NCI-H1930 (cell line): ENCODE measurements at places on chromosomes 4 and X.

DNA sequence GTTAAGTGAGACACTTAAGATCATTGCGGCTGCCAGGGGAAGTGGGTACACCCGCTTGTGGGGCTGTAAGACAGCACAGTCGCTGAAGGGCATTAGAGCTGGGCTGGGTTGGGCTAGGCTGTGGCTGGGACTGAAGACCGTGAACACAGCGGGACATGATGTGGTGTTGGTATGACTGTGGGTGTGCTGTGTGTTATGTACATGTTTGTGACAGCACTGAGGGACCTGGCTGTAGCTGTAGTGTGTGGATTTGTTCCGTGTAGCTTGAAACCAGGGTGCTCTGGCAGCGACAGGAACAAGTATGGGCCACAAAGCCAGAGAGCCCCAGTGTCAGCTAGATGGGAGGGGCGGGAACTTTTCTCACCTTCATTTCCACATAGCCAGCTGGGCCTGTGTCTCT, 82.1 kb downstream of the NHSL2 start:
- no peak for DNase-seq

DNA sequence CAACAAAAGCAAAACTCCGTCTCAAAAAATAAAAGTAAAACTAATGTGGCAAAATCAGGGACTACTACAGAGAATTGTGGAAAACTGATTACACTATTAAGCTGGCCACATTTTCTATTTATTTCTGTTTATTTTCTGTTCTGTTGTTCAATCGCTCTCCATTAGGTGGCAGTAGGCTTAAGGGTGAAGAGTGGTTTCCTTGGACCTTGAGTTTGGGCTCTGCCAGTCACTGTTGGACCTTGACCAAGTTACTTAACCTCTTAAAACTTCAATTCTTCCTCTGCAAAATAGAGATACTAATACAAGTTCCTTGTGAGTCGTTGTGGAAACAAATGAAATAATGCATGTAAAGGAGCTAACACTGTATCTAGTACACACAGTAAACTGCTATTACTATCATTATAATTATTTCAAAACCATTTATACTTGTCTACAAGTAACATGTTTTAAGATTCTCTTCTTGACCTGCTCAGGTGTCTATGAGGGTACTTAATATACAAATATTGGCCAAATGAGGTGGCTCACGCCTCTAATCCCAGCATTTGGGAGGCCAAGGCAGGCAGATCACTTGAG, 15.2 kb downstream of the HSD17B11 start:
- no peak for DNase-seq

DNA sequence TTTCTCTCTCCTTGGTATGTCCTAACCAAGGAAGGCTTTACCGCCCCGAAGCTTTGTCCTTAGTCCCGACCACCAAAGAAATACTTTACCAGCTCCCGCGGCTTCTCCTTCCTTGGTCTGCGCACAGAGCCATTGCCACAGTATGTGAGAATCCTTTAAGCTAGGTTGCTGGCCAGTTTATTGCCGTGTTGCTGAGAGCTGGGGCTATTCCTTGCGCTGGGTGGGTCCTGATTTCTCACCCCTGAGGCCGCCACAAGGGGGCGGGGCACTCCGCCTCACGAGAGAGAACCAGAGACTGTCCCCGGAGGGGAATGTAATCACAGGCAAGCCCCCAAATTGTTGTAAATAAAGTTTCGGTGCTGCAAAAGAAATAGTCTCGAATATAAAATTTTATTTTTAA, 331.0 kb upstream of the PCDH10 start:
- no peak for DNase-seq

GRCh38 chrX:45847961-45848360, 647.3 kb upstream of the DIPK2B start:
- DNase-seq: no peak

GRCh38 chrX:153934762-153935325, at the start of gene NAA10:
Gene NAA10, minus strand, starts transcription at chrX:153935037. Its CDS starts 133 bp downstream, at chrX:153934904.
- DNase-seq: peak; percentile 82

GRCh38 chr4:108130955-108131354, 37.8 kb downstream of the LEF1 start:
- DNase-seq: no peak

DNA sequence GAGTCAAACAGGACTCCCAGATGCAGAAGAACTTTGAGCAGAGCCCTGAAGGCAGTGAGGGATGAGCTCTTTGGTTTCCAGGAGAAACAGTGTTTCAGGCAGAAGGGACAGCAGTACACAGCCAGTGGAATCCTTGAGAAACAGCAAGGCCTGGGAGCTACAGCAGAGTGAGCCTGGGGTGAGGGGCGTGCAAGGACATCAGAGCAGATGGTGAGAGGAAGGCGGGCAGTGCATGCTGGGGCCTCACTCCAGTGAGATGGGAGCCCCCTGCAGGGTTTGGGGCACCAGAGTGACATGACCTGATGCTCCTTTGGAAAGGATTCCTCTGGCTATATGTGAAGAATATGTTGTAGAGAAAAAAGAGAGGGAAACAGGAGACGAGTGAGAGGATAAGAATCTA, 98.1 kb upstream of the EGFL6 start:
- DNase-seq: no peak

- DNase-seq: no peak
Measured at GRCh38 chr4:188434643-188435042, 295.4 kb downstream of the TRIML1 start.

DNA sequence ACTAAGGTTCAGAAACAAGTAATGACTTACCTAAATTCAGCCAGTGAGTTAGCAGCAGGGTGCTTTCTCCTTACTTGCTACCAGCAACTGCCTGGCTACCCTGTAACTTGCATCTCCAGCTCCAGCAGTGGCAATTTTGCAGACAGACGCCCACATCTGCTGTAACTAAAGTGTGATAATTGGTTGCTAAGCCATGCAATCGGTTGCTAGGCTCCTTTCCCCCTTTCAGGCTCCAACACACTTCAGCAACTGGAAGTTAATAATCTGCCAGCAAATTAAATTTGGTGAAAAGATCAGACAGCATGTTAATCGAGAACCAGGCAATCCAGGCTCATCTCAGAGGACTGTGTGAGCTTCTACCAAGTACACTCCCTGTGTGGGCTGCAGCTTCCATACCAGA, 24.2 kb upstream of the ARHGEF9 start:
- no peak for DNase-seq

- DNase-seq: no peak
Measured at GRCh38 chr4:8672486-8672885, 79.9 kb downstream of the CPZ start.

DNA sequence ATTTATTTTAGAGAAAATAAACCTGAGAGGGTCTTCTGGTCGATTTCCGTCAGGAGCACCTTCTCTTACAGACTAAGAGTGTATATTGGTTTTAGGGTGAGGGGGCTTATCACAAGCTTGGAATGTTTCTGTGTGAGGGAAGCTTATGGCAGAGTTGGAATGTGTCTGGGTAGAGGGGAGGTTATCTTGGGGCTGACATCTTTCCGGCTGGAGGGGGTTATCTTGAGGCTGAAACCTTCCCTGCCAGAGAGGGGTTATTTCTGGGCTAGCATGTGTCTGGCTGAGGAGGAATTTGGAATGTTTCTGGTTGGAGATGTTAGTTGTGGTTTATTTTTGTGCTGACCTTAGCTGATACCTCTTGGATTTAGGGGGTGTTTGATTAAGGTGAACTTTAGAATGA, 1312.1 kb downstream of the ADGRL3 start:
- DNase-seq: no peak

DNA sequence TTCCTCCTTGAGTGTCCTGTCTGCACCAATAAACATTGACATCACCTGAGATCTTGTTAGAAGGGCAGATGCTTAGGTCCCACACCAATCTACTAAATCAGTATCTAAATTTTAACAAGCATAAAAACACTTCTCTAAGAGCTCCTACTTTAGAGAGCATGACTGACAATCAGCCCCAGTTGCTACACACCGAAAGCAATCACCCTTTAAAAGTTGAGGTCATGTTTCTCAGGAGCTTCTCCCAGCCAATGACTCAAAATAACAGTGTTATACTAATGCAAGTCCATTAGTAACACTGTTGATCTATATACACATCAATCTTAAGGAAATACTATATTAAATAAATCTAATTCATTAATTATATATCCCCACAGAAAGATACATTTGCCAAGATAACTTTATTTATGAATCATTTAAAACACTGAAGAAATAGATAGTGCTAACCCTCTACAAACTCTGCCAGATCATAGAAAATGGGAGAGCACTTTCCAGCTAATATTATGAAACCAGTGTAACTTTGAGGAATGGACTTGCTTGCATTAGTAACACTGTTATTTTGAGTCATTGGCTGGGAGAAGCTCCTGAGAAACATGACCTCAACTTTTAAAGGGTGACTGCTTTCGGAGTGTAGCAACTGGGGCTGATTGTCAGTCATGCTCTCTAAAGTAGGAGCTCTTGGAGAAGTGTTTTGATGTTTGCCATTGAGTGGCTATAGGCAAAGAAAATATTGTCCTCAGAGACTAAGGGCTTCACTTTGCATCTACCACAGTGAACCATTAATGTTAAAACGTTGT, 109.8 kb upstream of the HDX start:
- no peak for DNase-seq

DNA sequence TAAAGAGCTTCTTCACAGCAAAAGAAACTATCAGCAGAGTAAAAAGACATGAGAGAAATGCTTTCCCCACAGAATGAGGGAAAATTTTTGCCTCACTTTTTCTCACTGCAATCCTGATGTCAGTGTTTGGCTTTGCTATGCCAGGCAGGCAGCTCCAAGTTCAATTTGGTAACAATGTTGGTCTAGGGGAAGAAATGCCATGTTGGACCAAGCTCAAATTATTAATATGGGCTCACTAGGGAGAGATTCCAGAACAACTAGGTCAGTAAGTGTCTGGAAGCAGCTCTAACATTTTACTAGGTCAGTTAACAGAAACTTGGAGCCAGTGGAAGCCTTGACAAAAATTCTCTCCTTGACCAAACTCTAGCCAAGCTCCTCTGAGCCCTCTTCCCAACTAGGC, 95.4 kb downstream of the NAF1 start:
- no peak for DNase-seq

DNA sequence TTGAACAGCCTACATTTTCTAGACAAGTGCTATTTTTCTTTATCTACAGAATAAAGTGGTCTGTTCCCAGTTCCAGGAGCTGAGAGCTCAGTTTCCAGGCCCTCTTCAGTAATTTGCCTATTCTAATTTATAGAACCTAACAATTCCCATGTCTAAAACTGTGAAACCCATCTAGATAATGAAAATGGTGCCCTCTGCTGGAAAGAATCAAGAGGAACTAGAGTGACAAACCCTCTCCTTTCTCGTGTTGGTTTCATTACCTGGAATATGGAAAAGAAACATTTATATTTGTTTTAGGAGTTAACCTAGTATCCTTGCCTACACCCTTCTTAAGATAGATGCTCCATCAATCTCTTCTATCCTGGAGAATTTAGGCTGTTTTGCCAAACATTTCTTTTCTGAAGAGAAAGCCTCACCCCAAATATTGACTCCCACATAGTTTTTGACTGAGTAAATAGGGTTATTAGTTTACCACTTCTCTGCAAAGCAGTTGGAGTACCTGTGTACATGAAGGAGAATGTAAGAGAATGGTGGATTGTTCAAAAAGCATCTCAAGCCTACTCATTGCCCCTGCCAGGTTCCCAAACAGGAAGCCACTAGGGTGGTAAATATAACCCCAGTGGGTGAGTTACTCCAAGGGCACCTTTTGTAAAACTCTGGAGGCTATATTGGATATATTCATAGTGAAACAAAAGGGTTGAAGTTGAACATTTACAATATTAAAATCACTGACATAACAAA, 121.6 kb downstream of the RASL11B start:
- DNase-seq: peak; percentile 58

DNA sequence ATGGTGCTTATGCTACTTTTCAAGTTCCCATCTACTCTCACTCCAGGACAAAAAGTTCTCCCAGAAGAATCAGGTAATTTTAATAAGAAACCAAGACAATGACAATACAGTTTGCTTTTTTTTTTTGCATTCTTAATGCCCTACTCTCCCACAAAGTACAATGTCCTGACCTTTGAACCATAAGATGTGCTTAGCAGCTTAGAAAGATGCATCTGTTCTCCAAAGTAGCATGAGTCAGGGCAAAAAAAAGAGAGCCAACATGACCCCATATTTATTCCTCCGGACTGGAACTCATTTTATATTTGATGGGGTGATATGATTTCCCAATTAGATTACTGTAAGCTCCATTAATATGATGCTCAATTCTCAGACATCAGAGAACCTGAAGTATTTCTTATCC, 16.5 kb upstream of the PDCL2 start:
- DNase-seq: no peak

DNA sequence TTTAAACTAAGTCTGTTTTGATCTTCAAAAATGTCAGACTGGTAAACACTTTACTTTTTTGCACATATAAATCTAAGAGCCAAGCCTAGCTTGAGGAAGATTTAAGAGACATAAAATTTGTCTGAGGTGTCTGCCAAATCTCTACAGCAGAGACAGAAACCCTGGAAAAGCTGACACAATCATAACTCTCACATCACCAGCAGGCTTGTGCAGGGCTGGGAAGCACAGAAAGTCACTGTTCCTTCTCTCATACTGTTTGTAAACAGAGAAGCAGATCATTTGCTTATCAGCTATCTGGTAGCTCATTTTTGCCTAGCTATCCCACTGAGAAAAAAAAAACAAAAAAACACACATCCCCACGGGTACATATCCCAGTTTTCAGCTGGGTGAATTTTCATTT, 7.0 kb downstream of the ENOX2 start:
- DNase-seq: no peak

DNA sequence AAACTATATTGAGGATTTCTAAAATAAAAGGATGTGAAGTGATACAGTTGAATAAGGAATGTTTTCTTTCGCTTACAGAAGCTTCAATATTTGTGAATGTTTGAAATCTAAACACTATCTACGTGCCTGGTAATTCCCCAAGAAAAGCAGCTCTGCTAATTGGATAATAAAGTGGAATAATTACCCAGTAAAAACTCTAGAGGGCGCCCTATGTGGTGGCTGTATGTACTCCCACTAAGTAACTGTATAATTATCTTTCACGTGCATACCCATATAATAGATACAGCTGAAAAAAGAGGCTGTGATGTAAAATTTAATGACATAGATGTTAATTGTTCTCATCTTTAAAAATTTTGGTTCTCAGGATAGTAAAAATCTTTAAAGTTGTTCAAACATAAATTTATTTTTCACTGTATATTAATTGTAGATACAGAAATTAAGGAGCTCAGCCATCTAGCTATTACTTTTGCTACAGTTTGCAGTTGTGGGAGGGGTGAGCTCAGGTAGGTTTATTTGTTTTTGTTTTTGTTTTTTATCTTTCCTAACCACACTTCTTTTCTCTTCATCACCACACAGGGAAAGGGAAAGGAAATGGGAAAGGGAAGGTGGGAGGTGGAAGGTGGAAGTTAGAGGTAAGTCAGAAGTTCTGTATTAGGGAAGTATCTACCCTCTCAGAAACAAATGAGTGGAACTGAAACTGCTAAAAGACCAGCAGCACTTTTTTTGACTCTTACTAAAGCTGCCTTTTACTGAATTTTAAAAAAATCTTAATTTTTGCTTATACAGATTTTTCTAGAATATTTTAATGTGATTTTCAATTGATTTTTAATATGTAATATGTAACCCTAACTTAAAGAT, 151.7 kb upstream of the RPS6KA6 start:
- no peak for DNase-seq
